ENCODE measurements at places on chromosomes 4 and X.

DNA sequence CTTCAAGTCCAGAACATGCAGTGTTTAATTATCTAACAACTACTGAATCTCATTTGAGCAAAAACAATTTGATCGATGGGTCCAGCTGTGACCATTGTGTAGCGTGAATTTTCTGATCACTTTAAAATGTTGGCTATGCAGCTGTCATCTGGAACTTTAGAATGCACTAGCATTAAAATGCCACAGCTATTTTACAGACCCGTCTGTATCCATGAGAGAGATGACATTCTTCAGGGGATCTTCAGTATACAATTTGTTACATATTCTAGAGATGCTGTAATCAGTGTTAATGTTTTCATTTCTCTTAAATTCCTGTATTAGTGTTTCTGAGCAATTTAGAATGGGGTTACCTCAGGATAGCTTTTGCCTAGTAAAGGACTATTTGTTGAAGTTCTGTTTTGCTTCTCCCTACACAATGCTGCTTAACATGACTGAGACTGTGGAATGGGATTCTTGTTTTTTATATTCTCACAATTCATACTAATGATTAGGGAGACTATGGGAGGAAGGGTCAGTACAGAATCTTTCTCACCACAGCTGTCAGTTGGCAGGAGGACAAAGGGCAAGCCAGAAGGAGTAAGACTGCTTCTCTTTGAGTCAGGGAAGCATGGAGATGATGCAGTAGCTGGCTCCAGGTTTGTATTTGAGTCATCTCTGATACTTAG is 13.2 kb upstream of the CTSO start:
- DNase-seq = peak; percentile 20

DNA sequence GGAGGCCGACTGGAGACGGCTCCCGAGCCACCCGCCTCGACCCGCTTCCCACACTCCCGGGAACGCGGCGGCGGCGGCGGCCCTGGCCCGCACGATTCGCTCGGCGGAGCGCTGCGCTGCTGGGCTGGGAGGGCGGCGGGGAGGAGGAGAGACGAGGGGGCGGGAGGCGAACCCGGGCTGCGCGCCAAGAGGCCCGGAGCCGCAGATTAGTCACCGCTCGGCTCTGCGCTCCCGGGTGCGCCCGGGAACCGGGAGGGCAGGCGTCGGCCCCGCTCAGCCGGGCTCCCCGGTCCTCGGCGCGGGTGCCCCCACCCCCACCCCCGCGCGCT is 11.2 kb upstream of the BCOR start:
- peak; percentile 83 for DNase-seq

DNA sequence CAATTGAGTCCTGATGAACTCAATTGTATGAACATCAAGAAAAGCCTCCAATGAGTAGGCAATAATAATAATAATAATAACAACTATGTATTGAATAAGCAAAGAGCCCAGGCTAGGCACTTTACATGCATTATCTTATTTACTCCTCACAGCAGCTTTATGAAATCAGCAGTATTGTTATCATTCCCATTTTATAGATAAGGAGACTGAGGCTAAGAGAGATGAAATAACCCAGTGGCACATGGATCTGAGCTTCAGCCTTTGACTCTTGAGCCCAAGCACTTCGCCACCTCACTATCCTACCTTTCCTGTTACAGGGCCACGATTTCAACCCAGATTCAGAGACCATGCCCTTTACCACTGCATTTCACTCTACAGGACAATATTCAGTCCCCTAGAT is 3.2 kb downstream of the RAB33A start:
- no peak for DNase-seq

GRCh38 chr4:72320223-72320948 is 248.6 kb downstream of the ADAMTS3 start:
- no peak for DNase-seq

- no peak for DNase-seq
Measured at GRCh38 chr4:147942729-147943128, 210.8 kb downstream of the ARHGAP10 start.

DNA sequence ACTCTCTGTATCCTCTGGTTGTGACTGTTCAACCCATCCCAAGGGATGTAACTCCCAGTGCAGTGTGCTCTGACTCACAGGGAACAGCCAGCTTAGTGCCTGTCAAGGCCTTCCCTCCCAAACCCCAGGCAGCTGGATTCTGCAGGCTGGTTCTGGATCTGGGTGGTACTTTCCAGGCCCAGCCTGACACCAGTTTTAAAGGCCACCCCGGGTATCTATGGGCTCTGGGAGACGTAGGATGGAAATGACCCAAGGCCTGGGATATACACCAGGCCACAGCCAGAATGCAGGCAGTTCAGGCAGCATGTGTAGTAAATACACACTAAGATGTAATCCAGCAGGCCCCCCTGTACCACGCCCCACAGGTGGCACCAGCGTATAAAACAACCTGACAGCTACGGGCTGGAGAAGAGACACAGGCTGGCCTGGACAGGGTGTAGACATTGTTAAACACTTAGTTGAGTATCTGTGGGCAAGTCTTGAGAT is 64.2 kb downstream of the SPINK2 start:
- peak; percentile 81 for DNase-seq

- peak; percentile 1 for DNase-seq
Measured at GRCh38 chrX:40243755-40244515, 146.2 kb upstream of the BCOR start.
